GM23248 (cell line): ENCODE measurements at places on chromosomes 2 and 18. TPM values are rescaled to one million over a fixed set of nuclear protein-coding genes. Genes with fewer than 3 reads are reported as not detected.

C2orf66 gene
- 0.25 TPM in 1 of 2 replicates, not detected in the other for polyA plus RNA-seq

GRCh38 chr2:196309691-196310090, 138.3 kb upstream of the STK17B start:
- DNase-seq: no peak

DNA sequence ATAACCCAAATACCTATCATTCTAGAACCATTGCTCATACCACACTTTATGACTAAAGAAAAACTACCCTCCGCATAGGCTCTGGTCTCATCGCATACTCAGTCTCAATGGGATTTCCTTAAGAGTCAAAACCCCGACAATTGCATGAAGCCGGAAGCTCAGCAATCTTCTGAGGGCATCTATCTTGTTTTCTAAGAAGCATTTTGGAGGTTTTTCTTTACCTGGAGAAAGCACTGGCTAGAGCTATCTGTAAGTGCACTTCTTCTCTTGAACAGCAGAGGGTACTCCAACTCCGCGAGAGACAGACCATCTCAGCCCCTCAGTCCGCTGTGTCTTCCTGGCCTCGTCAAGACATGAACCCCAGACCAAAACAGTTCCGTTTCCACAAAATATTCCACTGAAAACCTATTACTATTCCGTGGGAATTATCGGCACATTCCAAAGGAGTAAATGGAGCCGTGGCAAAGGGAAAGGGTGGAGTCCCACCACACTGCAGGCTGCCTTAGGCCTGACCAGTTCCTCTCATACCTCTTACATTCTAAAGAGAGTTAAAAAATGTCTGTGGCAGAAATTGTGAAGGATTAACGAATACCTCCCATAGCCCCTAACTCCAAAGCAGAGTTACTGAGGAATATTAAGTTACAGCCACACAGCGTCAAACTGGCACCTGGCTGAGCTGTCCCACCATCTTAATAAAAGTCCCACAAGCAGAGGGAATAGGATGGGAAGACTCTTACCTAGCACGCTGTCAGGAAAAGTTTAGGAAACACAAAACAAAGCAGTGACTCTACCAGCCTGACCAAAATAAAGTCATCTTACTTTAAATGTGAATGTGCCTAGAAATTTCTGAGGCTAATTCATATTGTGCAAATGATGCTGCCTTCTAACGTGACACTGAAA, 325.6 kb upstream of the VRK2 start:
- DNase-seq: peak; percentile 75

- DNase-seq: peak; percentile 78
These were observed 42.4 kb downstream of the SLC14A2 start for GRCh38 chr18:45657357-45658335.
